ENCODE measurements at places on chromosomes 16 and 17.

DNA sequence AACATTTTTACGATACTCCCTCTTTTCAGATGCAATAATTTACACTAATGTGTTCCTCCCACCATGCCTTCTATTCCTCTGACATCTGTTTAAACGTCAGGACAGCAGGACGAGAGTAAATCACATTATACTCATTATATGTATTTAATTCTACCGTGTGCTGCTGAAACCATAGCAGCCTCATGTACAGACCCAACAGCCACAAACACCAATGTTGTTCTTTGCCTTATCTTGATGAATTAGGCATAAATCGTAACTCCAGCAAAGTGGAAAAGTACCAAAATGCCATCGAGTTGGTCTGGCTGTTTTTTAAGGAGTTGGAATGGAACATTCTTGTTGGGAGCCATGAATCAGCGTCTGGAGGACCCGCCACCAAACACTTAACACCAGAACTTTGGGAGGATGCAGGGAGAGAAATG is 82.9 kb upstream of the FOXF1 start:
- no peak for DNase-seq

- no peak for DNase-seq
Observed at GRCh38 chr16:85006639-85007038, 4.7 kb downstream of the ZDHHC7 start.

DNA sequence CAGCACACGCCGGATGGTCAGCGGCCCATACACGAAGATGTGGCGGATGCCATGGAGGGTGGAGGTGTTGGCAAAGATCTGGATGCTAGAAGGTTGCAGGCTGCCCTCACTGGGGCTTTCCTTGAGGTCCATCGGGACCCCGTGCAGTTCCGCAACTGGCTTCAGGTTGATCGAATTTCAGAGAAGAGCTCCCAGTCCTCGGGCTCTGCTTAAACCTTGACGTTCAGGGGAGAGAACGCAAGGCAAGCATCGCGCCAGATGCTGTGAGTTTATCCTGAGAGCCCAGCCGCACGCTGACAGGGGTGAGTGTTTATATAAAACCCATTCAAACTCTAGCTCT is 98.7 kb upstream of the CCL2 start:
- DNase-seq = no peak

DNA sequence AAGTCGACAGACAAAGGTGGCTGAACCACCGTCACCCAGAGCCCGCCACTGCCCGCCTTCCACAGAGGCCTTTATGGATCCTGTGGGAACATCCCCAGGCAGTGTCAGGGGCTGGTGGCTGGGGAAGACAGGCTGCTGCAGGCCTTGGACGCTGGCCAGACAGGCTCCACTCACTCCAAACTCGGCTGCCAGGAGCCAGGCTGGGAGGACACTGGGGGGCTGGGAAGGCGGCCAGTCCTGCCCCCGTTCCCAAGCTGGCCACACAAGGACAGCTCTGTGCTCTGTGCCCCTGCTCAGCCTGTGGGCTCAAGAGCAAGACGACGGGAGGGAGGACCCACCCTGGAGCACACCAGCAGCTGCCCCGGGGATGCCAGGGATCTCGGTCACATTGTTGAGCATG is 7.6 kb upstream of the LCAT start:
- DNase-seq = no peak
